ENCODE measurements at places on chromosomes 2 and 18. TPM values are rescaled to one million over a fixed set of nuclear protein-coding genes. Genes with fewer than 3 reads are reported as not detected.

DNA sequence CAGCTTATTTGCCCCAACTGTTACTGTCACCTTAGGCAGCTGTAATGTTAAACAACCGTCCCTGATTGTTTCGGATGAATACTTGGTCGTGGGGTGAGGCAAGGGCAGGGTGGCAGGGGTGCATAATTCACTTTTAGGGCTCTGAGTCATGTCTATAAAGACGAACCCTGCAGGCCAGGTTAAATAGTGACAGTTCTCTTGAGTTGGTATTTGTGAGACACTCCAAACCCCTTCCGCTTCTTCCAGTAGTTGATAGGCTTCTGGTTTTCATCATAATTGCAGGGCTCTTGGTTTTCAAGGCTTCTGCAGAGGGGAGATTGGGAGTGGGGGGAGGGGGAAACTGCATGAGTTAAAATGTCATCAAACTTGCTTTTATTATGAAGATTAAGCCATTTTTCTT is 97.2 kb upstream of the TSPYL6 start:
- no peak for DNase-seq

DNA sequence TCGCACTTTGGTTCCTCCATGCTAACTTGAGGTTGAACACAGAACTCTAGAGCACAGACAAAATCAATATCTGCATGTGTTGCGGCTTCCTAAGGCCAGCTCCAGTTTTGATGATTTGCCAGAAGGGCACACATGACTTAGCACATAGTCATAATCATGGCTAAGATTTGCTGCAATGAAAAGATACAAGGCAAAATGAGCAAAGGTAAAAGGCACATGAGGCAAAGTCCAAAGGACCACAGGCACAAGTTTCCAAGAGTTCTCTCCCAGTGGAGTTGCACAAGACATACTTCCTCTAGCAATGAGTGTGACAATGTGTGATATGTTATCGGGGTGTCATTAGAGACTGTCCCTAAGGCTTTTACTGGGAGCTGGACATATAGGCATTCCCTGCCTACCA is 24.2 kb upstream of the CXXC1 start:
- DNase-seq, result no peak

COLEC12 gene
- 1.9 TPM for total RNA-seq

- no peak for DNase-seq
These were observed 53.8 kb downstream of the MAP4K4 start for GRCh38 chr2:101751276-101751815.

GRCh38 chr18:45330170-45330594 is 285.1 kb upstream of the SLC14A2 start:
- no peak for DNase-seq

MAP3K19 gene
- total RNA-seq, result not detected

- no peak for DNase-seq
These were observed 29.6 kb upstream of the SLC30A6 start for GRCh38 chr2:32136097-32136496.

- no peak for DNase-seq
These were observed 458.7 kb downstream of the RNF144A start for GRCh38 chr2:7375901-7376300.

GRCh38 chr18:76604935-76605240 is 109.8 kb upstream of the ZNF516 start:
- DNase-seq, result no peak

- no peak for DNase-seq
These were observed 2.1 kb upstream of the MAP3K2 start for GRCh38 chr2:127389778-127390435.

DNA sequence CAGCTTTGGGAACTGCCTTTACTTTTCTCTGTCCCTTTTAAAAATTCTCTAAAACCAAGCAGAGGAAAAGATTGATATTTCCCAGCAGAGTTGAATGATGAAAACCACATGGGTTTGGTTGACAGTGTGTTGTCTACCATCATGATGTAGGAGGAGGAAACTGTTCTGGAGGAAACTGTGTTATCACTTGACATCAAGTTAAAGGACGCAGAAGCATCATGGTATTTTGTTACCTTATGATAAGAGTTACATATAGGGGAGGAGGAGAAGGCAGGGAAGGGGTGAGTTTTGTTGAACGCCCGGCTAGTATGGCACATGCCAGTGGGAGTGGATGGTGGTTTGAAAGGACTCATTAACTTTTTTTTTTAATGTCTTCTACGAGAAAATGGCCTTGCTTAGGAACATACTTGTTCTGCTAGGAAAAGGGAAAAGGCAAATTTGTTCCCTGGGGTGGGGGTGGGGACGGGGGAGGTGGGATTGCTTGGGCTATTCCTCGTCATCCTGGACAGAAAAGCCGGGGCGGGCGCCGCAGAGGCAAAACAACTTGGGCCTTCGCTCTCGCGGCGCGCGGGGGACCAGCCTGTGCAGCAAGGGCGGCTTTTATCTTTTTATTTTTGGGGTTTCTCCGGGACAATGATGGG is 766 bp downstream of the TMEM17 start:
- no peak for DNase-seq

RNF152 gene
- total RNA-seq, result 8.8 TPM

GRCh38 chr2:43067254-43068040 is 159.0 kb downstream of the ZFP36L2 start:
- peak; percentile 67 for DNase-seq

DNA sequence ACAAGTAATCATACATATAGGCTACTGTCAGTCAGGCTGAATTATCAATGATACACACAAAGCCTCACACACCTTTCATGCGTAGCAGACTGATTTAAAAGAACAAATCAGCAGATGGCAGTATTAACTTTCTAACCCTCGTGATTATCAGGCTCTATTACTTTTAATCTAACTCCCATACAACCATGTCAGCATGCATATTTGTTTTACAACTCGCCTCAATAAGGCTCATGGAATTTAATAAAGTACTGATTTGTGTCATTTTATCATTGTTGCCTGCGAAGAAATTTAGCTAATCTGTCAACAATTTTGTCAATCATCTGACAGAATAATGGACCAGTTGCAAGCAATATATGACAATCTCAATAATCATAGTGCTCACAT is 82.8 kb downstream of the SLC25A12 start:
- DNase-seq, result no peak

GRCh38 chr2:3604207-3604877 is 9.4 kb downstream of the COLEC11 start:
- peak; percentile 41 for DNase-seq

- DNase-seq, result no peak
These were observed 538.5 kb upstream of the ZEB2 start for GRCh38 chr2:145058457-145058856.

DNA sequence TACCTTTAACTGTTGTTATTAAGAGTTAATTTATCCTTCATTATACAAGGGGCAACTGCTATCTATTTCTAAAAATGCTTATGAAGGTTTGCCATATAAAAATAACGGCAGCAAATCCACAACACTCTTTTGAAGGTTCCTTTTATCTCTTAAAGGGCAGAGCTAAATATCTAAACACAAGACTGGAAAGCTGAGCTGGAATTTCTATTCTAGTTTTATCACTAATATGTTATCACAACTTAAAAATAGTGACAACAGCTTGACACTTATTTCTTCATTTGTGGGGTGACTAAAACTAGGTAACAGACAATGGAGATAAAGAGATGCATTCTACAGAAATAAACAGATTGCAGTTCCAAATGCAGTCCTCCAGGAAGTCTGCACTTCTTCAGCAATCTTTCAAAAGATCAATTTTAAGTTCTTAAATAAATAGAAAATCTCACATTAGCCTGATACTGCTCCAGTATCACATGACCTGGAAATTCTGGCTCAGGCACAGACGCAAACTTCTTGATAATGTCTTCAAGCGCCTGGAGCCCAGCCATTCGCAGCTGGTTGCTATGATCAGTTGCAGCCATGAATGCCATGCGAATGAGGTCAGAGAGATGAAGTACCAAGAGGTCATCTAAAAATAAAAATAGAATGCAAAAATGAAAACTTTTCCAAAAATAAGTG is 54.0 kb upstream of the STRN start:
- no peak for DNase-seq

Measured in H7 (cell line).